Lower lobe of right lung (tissue), 2 donors: ENCODE measurements at places on chromosomes 3 and 15.

DNA sequence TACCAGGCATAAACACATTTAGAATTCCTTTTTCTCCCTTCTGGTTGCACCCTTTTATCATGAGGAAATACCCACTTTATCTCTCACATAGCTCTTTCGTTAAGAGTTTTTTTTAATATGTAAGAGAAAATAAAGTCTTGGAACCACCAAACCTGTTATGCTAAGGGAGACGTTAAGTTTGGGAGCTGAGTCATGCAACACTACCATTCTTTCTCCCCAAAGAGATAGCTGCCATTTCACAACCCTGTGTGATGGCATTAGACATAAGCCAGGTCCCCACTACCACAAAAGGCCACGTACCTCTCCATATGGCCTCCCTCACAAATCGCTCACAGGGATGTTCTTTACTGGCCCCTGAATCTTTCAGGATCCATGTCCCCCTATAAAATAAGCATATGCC is 7.6 kb upstream of the NIPA1 start:
- DNase-seq, result no peak

GRCh38 chr3:193554811-193555210 is at the start of gene ATP13A4:
Gene ATP13A4, minus strand, starts transcription at chr3:193554895. Its CDS starts 96 bp downstream, at chr3:193554799.
- DNase-seq, result peak; percentile 65

GRCh38 chr15:42056934-42057798 is 36.3 kb upstream of the PLA2G4E start:
- peak; percentile 92 for DNase-seq

DNA sequence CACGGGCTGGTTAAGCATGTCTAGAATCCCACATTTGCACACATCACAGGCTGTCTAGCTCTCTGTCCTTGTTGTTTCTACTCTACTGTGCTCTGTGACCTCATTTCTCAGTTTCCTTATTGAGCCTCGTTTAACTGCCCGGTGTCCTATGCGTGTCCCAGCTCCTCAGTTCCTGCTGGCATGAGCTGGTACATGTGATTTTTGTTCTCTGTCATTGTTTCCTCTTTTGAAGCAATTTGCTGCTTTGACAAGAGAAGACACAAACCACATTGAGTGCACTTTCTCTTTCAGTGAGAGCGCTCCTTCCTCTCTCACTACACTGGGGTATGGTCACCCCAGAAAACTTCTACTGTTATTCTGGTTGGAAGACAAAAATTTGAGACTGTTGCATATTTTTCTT is 563.5 kb downstream of the PDCD6IP start:
- DNase-seq, result peak; percentile 51

- DNase-seq, result no peak
These were observed 92.4 kb downstream of the COL6A6 start for GRCh38 chr3:130609166-130609979.

DNA sequence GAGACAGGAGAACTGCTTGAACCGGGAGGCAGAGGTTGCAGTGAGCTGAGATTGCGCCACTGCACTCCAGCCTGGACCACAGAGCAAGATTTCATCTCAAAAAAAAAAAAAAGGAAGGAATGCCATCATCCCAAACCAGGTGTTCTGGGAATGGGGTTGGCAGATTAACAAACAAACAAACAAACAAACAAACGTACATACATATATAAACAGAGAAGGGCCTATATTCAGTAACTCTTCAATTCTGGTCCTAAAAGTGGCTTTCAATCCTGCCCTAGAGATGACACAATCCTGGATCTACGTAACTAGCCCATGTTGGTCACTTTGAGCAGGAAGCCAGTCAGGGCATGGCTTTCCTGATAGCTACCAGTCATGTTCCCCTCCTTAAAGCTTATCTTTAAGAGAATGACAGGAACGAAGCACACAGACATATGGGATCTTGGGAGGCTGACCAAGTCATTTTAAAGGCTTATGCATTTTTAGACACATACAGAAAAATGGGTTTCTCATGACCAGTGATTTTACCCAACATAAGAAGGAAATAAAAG is 29.9 kb upstream of the RAB11A start:
- DNase-seq, result no peak

DNA sequence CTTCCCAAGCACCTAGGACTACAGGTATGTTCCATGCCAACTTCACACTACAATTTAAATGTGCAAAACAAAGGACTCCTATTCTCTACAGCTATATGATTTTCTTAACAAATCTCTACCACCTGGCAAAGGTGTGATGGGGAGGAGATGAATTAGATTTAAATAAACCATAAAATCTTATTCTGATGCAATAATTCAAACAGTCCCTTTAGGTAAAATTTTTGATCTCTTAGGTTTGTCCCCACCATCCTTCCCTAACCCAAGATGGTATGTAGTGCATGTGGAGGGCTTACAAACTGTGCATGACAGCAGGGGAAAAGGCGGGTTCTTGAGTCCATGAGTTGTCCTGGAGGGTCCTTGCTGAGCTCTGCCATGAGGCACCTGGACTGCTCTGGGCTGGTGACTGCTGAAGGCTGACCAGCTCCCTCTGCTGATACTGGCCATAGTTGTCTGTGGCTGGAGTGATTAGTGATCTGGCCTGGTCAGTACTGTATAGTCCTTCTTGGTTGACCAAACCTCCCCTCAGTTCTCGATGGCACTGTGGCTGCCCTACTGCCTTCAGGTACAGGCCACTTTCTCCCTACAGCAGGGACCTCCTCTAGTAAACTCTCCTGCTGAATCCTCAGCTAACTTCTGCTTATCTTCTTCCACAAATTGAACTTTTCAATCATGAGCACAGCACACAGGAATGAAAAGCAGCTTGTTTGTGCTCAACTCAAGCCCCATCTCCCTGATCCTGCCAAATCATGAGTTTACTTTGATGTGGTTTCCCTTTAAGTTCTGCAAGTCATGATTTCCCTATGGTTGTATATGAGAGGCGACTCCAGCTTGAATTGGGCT is 30.1 kb downstream of the CFAP161 start:
- no peak for DNase-seq

GRCh38 chr3:197367081-197367780 is 68.8 kb upstream of the DLG1 start:
- DNase-seq, result peak; percentile 90

GRCh38 chr3:123350971-123351370 is 97.9 kb downstream of the ADCY5 start:
- no peak for DNase-seq

- DNase-seq, result no peak
These were observed 30.2 kb downstream of the ARID3B start for GRCh38 chr15:74571191-74571590.

DNA sequence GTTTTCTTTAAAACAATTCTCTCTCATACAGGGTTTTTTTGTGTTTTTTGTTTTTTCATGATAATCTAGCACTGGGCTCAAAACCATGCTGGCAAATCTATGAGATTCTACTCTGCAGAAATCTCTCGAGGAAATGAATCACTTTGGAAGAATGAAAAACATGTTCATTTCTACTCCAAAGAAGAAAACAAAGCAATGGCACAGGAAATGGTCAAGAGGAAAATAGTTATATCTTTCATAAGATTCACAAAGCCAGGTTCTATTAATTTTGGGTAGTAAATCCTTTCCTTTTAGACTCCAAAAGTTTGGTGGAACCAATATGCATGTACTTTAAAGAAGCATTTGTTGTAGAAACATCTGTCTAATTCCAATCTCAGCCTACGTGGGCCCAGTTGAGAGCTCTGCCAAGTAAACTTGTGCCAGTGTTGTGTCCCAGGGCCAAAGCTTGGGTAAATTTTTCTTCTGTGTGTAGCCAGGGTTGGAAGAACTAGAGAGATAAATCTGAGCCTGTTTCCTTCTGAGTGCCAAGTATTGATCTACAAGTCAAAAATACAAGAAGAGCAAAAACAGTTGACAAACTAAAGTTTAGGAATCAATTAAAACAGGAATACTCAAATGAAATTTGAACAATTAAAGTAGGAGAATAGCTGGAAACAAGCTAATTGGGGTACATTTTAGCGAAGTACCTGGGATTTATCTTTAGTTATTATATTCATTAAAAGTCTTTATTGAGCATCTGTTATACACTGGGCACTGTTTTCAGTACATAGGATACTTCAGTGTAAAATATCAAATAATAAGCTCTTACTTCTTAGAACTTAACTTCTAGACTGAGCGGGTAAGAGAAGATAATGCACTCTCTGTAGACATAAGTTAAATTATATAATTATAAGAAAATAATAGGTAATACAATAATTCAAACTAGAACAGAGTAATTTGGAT is 657.5 kb upstream of the NECTIN3 start:
- DNase-seq, result no peak

- DNase-seq, result no peak
These were observed 32.5 kb downstream of the PARP15 start for GRCh38 chr3:122609798-122610559.

DNA sequence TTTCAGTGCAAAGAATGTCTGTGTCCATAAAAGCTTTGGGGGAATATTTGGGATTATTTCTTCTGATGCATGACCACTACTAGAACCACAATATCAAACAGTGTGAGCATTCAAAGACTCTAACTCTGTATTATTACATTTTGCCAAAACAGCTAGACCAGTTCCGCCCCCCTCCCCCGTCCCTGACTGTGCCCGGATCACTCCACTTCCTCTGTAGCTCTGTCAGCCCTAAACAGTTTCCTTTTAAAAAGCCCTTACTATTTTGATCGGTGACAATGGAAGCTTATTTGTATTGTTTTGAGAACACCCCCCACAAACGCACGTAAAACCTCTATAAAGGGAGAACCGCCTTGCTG is 36.6 kb upstream of the EPHB3 start:
- no peak for DNase-seq

GRCh38 chr3:116340680-116341216 is 104.5 kb downstream of the LSAMP start:
- no peak for DNase-seq

DNA sequence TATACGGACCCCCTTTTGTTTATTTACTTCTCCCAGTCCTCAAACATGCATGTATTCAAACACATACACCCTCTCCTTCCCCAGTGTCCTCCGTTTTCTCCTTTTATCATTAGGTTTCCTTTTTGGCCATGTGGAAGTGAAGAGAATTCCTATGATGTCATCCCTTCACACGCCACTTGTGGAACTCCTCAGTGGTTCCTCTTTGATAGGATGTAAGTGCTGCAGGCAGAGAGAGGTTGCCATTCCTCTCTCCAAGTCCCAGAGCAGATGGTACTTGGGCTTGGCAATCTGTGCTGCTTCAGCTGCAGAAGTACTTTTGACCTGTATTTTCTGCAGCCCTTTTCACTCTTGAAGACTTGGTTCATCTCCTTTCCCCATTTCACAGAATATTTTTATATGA is 32.9 kb upstream of the CRTC3 start:
- no peak for DNase-seq
